ENCODE measurements at places on chromosomes 1 and 21. TPM values are rescaled to one million over a fixed set of nuclear protein-coding genes. Genes with fewer than 3 reads are reported as not detected.

DNA sequence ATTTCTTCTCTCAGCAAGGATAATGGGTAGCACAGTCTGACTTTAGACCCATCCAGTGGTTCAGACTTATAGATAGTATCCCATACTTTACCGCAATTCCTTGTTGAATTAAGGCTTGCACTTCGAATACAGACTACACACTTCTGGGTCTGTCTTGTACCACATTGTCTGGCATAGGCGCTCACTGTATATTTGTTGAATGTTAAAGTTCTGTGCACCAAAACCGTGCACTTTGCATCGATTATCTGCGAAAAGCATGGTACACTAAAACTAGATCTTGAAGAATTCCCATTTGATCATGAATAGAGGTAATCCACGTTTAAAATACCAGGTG is 556 bp upstream of the RYR2 start:
- no peak for DNase-seq

DNA sequence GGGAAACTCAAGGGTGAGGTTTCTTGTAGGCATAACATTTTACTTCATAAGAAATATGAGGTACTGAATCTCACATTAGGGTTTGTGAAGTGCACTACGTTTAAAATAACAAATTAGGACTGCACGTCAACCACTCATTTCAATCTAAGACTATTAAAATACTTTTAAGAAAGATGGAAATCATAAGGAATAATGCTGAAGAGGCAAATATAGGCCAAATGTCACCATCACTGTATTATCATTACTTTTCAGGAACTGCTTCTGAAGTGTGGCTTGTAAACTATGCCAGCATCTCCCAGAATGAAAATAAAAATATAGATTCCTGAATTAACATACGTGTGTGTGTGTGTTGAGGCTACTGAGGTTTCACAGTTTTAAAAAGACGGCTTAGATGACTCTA is 56.8 kb downstream of the INTS7 start:
- DNase-seq: no peak

Gene FAM177B
- not detected for total RNA-seq

GRCh38 chr1:13930151-13930550 is 230.2 kb downstream of the PRDM2 start:
- no peak for DNase-seq

Data from progenitor cell of endocrine pancreas (in vitro differentiated cells).